ENCODE measurements at places on chromosomes 1 and 21. TPM values are rescaled to one million over a fixed set of nuclear protein-coding genes. Genes with fewer than 3 reads are reported as not detected.

Gene LRRC71
- 0.08 TPM for total RNA-seq

Gene GSTM2
- 4.8 TPM for total RNA-seq

Gene KLF17
- 0.55 TPM for total RNA-seq

Gene ZYG11A
- 2.0 TPM for total RNA-seq

Gene ERICH3
- total RNA-seq, result not detected

Gene IL20
- not detected for total RNA-seq

Gene C1QC
- not detected for total RNA-seq

Gene BRDT
- total RNA-seq, result not detected

Gene SFN
- 543 TPM for total RNA-seq

Gene MPL
- 0.25 TPM for total RNA-seq

Gene ETNK2
- 25.4 TPM for total RNA-seq

Gene TAGLN2
- total RNA-seq, result 994 TPM

Gene CFHR2
- total RNA-seq, result not detected

Gene COL18A1
- 154 TPM for total RNA-seq

Gene LCE2A
- total RNA-seq, result not detected

Gene KDF1
- 0.26 TPM for total RNA-seq

Gene TSPAN2
- 0.69 TPM for total RNA-seq

Gene GPR157
- total RNA-seq, result 5.3 TPM

Gene TTC22
- total RNA-seq, result not detected

Gene COL11A1
- total RNA-seq, result 3.2 TPM

Gene TMEM81
- total RNA-seq, result 2.3 TPM

Gene TMPRSS3
- 0.09 TPM for total RNA-seq

Gene CD1D
- 0.04 TPM for total RNA-seq

Gene LCE3D
- 4.0 TPM for total RNA-seq

Gene GJC2
- 0.39 TPM for total RNA-seq

Gene PIGR
- not detected for total RNA-seq

Gene HPCAL4
- 0.25 TPM for total RNA-seq

Gene RAB13
- total RNA-seq, result 167 TPM

Gene ARHGAP30
- total RNA-seq, result 0.06 TPM

Gene LAMB3
- total RNA-seq, result 19.4 TPM

Gene LY9
- 0.12 TPM for total RNA-seq

All from A549 treated with dexamethasone at 1 μM for 4 hours (cell line).